HT1080 (cell line): ENCODE measurements at places on chromosomes 13 and 19. TPM values are rescaled to one million over a fixed set of nuclear protein-coding genes. Genes with fewer than 3 reads are reported as not detected.

The TNNI3 gene
- not detected in 2 replicates for total RNA-seq

The ZNF682 gene
- total RNA-seq, result not detected in 2 replicates

The ZNF560 gene
- total RNA-seq, result 0.47 and 0.94 TPM in 2 replicates

The CYP4F2 gene
- 0.30 and 0.63 TPM in 2 replicates for total RNA-seq

The KLHL1 gene
- not detected in 2 replicates for total RNA-seq

The RDH8 gene
- total RNA-seq, result not detected in 2 replicates

The RAD23A gene
- 178 and 212 TPM in 2 replicates for total RNA-seq

The NFIX gene
- 12.4 and 21.7 TPM in 2 replicates for total RNA-seq

The LHFPL6 gene
- 17.8 and 18.4 TPM in 2 replicates for total RNA-seq

The CLEC17A gene
- total RNA-seq, result not detected in 2 replicates

The MAP4K1 gene
- 0.20 and 0.24 TPM in 2 replicates for total RNA-seq

The SHISA7 gene
- total RNA-seq, result not detected in 2 replicates

The LILRB3 gene
- not detected in 2 replicates for total RNA-seq

The MIA gene
- 6.7 and 9.5 TPM in 2 replicates for total RNA-seq

The ZNF780A gene
- total RNA-seq, result 6.8 and 10.8 TPM in 2 replicates

The TUBB4A gene
- 0.60 and 1.9 TPM in 2 replicates for total RNA-seq

The C5AR1 gene
- 0.03 TPM in 1 of 2 replicates, not detected in the other for total RNA-seq

The PDE4A gene
- 3.9 and 9.2 TPM in 2 replicates for total RNA-seq

The CEACAM3 gene
- not detected in 2 replicates for total RNA-seq

The ZNF625 gene
- 5.9 and 6.9 TPM in 2 replicates for total RNA-seq

The GPR12 gene
- total RNA-seq, result not detected in 2 replicates

The CACNA1A gene
- 0.10 and 0.53 TPM in 2 replicates for total RNA-seq

The SELENOV gene
- total RNA-seq, result not detected in 2 replicates

The TSHZ3 gene
- 3.6 and 4.4 TPM in 2 replicates for total RNA-seq

The OR10H2 gene
- total RNA-seq, result not detected in 2 replicates

The HNRNPA1L2 gene
- total RNA-seq, result 3.0 and 3.1 TPM in 2 replicates

The SERTM1 gene
- total RNA-seq, result 0.08 TPM in 1 of 2 replicates, not detected in the other

The ZNF432 gene
- 3.2 and 3.3 TPM in 2 replicates for total RNA-seq

The TLE2 gene
- 1.1 TPM in 1 of 2 replicates, not detected in the other for total RNA-seq

The ZNF554 gene
- 0.33 and 0.63 TPM in 2 replicates for total RNA-seq

The F10 gene
- total RNA-seq, result not detected in 2 replicates

The PLA2G4C gene
- total RNA-seq, result 1.6 and 1.9 TPM in 2 replicates

The EPS8L1 gene
- 7.3 and 7.8 TPM in 2 replicates for total RNA-seq

The SUPT5H gene
- 86.2 and 91.6 TPM in 2 replicates for total RNA-seq

The CGB8 gene
- total RNA-seq, result 5.8 and 11.3 TPM in 2 replicates

The IGLON5 gene
- not detected in 2 replicates for total RNA-seq

The CNN1 gene
- 0.45 and 0.63 TPM in 2 replicates for total RNA-seq
